ENCODE measurements at places on chromosomes 7 and 10.
A peak's percentile ranks its signal among the peaks of the same experiment; 100 is the strongest.

DNA sequence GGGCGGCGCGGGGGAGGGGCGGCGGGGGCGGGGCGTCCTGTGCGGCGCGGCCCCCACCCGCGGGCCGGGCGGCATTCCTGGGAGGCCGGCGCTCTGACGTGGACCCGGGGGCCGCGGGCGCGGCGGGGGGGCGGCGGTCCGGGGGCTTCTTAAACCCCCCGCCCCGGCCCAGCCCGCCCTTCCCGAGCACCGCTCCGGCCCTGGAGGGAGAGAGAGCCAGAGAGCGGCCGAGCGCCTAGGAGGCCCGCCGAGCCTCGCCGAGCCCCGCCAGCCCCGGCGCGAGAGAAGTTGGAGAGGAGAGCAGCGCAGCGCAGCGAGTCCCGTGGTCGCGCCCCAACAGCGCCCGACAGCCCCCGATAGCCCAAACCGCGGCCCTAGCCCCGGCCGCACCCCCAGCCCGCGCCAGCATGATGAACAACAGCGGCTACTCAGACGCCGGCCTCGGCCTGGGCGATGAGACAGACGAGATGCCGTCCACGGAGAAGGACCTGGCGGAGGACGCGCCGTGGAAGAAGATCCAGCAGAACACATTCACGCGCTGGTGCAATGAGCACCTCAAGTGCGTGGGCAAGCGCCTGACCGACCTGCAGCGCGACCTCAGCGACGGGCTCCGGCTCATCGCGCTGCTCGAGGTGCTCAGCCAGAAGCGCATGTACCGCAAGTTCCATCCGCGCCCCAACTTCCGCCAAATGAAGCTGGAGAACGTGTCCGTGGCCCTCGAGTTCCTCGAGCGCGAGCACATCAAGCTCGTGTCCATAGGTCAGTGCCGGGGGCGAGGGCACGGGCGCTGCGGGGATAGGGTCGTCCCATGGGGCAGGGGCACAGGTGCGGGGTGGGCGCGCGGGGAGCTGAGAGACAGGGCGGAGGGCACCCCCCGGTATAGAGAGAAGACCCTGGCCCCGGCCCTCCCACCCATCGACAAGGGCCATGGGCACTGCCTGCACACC is at the start of gene FLNC:
TSS of gene FLNC (plus strand) at position 176 of the 947 bp plus-strand sequence. CDS start at position 408, 232 bp downstream.
- peak; percentile 76 for DNase-seq

GRCh38 chr10:70312249-70312648 is 28.4 kb upstream of the NPFFR1 start:
- DNase-seq: no peak

DNA sequence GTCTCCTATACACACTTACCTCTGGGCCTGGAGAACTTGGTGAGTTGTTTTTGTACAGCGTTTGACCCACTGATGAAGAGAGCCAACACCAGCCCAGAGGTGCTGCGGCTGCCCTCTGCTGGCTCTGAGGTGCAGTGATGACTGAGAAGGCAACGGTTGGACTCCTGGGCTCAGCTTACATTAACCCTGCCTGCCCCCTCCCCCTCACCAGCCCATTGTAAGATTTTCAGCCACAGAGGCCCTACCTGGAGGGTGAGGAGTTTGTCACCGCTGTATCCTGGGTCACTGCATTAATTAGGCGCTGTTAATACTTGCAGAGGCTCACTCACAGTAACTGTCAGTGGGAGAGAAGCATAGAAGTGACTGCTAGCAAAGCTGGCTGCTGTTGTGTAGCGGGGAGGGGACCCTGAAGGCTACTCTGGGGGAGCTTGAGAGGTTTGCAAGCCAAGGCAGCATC is 19.0 kb upstream of the ANKRD2 start:
- DNase-seq: peak; percentile 71

DNA sequence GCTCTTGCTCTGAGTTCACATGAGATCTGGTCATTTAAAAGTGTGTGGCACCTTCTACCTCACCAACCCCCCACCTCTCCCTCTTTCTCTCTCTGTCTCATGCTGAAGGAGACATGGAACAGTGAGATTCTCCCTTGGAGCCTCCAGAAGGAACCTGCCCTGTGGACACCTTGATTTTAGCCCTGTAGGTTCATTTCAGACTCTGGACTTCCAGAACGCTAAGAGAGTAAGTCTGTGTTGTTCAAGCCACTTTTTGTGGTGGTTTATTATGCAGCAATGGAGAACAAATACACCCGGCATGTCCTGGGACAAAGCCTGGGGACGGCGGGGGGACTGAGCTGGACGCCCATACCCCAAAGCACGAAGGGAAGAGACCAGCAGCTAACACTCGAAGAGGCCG is 20.7 kb upstream of the GIMAP8 start:
- DNase-seq: no peak

GRCh38 chr7:82317257-82317721 is 126.3 kb downstream of the CACNA2D1 start:
- DNase-seq: no peak

DNA sequence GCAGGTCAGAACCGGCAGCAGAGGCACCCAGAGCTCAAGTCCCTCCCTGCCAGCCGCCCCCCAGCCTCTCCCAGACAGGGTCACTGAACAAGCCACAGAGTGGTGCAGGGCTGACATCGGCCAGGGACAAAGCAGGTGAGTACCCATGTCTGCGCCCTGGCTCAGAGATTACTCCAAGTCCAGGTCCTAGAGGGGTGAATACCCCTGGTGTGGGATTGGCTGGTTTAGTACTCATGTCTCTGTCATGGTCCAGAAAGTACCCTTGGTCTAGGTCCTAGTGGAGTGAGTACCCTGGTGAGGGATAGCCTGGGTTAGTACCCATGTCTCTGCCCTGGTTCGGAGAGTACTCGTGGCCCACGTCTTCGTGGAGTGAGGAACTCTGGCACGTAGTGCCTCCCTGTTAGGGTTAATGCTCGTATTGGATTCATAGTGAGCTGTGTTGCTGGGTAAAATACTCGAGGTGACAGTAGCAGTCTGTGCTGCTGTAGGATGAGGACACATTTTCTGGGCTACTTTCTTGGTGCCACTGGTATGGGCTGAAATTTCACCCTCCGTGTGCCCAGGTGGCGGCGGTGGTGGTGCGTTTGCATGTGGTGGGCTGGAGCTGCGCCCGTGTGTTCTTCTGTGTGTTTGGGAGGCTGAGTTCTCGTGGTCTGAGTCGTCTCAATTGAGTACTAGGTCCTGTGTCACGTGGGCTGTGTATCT is 25.5 kb upstream of the KNDC1 start:
- DNase-seq: no peak

DNA sequence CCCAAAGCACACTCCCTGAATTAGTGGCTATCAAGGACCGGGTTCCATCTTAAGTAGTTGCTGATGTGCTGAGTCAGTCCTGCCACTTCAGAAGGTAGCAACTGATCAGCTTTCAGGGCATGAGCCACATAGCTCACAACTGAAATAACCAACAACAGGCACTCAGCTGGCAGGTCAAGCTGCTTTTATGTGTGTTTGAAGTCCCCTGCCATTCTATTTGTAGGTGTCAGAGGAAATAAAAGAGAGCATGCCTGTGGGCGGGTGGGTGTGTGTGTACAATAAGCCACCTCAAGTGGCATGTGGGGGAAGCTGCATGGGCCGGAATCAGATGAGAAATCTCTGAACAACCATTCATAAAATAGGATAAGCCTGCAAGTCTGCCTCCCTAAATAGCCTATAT is 114.3 kb upstream of the YAE1 start:
- no peak for DNase-seq

GRCh38 chr10:87054373-87055295 is 34.5 kb downstream of the FAM25A start:
- peak; percentile 75 for DNase-seq

DNA sequence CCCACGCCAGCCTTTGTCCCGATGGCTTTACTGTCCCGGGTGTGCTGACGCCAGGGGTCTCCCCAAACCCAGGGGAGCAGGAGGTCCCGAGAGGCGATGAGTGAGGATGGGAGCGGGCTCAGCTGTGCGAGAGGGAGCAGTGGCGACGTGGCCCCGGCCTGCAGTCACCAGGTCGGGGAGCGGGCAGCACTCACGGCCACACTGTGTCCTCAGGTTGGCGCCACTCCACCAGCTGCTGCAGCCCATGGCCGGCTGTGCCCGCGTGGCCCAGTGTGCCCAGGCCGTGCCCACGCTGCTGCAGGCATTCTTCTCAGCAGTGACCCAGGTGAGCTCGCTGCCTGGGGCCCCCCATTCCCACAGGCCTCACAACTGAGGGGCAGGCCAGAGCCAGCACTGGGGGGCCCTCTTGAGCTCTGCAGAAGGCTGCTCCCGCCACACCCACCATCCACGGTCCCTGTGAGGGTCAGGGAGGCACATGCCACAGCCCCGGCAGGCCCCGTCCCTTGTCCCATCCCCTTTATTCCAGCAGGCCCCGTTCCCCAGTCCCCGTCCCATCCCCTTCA is 13.3 kb downstream of the AP5Z1 start:
- no peak for DNase-seq

- no peak for DNase-seq
Measured at GRCh38 chr10:127417686-127418401, 131.3 kb upstream of the NPS start.

- DNase-seq: no peak
Measured at GRCh38 chr7:45183711-45184210, 26.2 kb downstream of the RAMP3 start.

- DNase-seq: no peak
Measured at GRCh38 chr7:128373606-128374005, 12.1 kb upstream of the PRRT4 start.

Measured in EL (cell line).